Caco-2 (cell line): ENCODE measurements at places on chromosomes 7 and 10. TPM values are rescaled to one million over a fixed set of nuclear protein-coding genes. Genes with fewer than 3 reads are reported as not detected.

The SLC26A5 gene
- 1.1 and 1.5 TPM in 2 replicates for total RNA-seq

The CFAP69 gene
- total RNA-seq: 4.8 and 7.4 TPM in 2 replicates

The CALML5 gene
- not detected in 2 replicates for total RNA-seq

The ACSL5 gene
- 46.6 and 47.9 TPM in 2 replicates for total RNA-seq

DNA sequence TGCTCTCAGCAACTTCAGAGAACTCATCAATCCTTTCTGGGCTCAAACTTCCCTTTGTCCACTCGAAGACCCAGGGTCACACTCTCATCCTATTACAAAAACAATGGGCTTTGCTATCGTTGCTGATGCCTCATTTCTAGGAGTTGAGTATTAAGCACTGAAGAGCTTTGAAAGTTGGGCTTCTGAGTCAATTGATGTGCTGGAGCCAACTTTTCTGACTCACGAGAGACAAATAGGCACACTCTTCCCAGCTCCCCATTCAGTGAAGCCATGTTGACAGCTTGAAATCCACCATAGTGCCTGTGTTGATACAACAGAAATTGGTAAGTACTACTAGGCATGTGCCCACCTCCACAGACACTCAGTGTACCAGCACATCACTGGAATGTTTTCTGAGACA is 97.5 kb upstream of the PRSS58 start:
- no peak for DNase-seq

DNA sequence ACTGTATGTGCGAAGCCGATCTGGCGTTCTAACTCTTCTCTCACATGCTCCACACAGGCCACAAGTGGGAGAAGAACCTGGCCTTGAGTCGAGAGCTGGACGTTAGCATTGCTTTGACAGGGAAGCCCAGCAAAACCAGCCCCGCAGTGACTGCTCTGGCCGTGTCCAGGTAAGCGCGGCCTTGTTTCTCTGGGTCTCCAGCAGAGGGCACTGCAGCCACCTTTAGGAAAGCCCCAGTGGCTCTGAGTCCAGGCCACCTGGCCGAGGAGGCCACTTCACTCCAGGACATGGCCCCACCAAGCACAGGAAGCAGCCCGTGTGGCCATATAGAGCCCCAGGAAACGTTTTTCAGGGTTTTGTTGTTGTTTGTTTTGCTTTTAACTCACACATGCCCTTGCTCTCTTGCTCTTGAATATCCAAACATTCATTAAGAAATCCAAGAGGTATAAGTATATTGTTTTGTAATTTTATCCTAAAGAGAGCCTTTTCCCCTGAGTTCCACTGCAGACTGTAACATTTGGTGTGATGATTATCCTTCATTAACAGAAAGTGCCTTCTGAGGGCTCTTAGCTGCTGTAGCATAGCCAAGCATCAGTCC is 41.8 kb upstream of the LRRC18 start:
- peak; percentile 75 for DNase-seq

- DNase-seq: peak; percentile 81
Observed at GRCh38 chr10:101889256-101890210, 45.9 kb upstream of the KCNIP2 start.

- no peak for DNase-seq
Observed at GRCh38 chr10:25455980-25456567, 281.3 kb downstream of the GPR158 start.

- DNase-seq: peak; percentile 86
Observed at GRCh38 chr10:6580279-6581029, 378 bp upstream of the PRKCQ start.

- DNase-seq: no peak
Observed at GRCh38 chr10:81920213-81920829, 45.3 kb downstream of the NRG3 start.

DNA sequence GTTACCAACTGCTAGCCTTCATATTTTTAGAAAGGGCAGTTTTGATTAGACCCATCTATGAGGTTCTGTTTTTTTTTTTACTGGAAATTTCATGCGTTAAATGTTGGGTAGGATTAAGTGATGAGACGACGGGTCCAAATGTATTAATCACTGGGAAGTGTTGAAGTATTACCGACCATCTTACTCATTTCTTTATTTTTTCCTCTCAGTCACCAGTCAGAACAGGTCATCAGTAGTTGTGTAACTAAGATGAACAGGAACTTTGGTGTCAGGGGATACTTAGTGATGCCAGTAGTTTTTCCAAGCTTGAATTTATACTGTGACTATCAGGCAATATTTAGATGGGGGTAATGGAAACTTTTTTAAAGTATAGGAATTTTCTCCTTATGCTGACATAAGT is 14.2 kb downstream of the TFAM start:
- no peak for DNase-seq

GRCh38 chr7:151389768-151390597 is 19.9 kb downstream of the WDR86 start:
- DNase-seq: no peak

The LRRD1 gene
- total RNA-seq: not detected in 2 replicates

DNA sequence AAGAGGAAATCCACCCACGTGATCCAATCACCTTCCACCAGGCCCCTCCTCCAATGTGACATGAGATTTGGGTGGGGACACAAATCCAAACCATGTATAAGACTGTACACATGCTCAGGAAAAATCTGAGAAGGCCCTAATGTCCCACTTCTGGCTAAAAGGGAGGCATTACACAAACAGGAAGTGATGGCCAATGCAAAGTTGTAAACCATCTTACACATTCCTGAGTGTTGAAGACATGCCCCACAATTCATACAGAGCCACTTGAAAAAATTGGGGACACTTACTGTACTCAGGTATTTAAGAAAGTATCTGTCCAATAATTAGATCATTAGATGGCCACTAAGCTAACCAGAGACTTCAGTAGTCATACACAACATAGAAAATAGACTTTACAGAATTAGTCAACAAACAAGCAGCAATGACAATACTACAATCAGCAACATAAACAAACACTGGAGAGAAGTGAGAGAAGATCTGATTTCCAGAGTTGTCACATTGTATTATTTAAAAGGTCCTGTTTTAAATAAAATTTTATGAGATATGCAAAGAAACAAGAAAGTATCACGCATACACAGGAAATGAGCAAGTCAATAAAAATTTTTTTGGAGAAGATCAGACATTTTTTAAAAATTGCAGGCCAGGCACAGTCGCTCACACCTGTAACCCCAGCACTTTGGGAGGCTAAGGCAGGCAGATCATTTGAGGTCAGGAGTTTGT is 143.3 kb downstream of the DGKI start:
- DNase-seq: no peak

The SPOCK2 gene
- 1.6 and 3.0 TPM in 2 replicates for total RNA-seq

GRCh38 chr7:157485361-157485831 is 148.6 kb downstream of the DNAJB6 start:
- no peak for DNase-seq

DNA sequence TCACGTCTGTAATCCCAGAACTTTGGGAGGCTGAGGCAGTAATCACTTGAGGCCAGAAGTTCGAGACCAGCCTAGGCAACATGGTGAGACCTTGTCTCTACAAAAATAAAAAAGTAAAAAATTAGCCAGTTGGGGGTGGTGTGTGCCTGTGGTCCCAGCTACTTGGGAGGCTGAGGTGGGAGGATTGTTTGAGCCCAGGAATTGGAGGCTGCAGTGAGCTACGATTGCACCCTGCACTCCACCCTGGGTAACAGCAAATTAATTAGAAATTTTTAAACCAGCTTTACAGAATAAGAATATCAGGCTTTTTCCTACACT is 136.0 kb downstream of the EPC1 start:
- DNase-seq: no peak

DNA sequence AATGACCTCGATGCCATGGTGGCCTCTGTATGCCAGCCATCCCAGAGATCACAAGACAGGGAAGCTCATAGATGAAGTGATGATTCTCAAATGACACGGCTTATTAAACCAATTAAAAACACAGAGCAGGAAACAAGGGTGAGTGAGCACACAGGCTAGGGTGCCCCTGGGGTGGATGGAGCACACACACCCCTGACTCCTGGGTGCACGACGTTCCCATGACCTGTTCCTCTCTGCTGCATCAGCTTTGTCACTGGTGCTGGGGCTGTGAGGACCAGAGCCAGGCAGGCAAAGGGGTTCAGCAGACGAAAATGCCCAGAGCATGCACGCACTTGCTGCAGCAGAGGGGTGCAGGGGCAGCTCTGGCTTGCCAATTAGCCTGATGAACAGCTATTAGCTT is 86.5 kb upstream of the LRRC4 start:
- DNase-seq: no peak

GRCh38 chr7:151409667-151410404 is at the start of gene WDR86:
WDR86 (minus strand) TSS chr7:151410038; CDS start chr7:151409589, 449 bp downstream.
- no peak for DNase-seq

GRCh38 chr7:107826451-107826850 is 23.4 kb upstream of the SLC26A3 start:
- DNase-seq: no peak

GRCh38 chr7:132779164-132779563 is 202.9 kb upstream of the PLXNA4 start:
- DNase-seq: no peak

The C7orf57 gene
- not detected in 2 replicates for total RNA-seq

DNA sequence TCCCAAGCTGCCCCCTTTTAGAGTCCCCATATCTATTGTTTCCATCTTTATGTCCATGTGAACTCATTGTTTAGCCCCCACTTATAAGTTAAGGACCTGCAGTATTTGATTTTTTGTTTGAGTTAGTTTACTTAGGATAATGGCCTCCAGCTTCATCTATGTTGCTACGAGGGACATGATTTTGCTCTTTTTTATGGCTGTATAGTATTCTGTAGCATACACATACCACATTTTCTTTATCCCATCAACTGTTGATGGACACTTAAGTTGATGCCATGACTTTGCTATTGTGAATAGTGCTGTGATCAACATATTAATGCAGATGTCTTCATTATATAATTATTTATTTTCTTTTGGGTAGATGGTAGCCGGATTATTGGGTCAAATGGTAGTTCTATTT is 576.9 kb downstream of the ANKRD7 start:
- DNase-seq: no peak

GRCh38 chr7:38382684-38383083 is 109.2 kb upstream of the TARP start:
- no peak for DNase-seq

The GIMAP4 gene
- not detected in 2 replicates for total RNA-seq

DNA sequence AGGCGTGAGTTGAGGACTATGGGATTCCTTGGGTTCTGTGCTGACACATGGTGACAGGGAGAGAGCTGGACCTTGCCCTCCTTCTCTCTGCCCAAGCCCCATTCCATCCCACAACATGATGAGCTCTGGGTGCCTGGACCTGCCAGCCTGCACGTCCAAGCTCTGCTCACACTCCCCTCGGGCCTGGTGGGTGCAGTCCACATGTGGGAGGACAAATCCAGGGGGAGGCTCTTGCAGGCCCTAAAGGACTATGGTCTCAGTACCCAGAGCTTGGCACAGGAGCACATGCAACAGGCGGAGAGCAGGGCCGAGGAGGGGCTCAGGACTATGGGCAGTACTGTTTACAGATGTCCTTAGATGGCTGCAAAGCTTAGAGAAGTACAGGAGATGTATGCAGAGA is 91.4 kb downstream of the CLEC2L start:
- DNase-seq: no peak

GRCh38 chr7:101365956-101366355 is 3.3 kb downstream of the COL26A1 start:
- DNase-seq: no peak

DNA sequence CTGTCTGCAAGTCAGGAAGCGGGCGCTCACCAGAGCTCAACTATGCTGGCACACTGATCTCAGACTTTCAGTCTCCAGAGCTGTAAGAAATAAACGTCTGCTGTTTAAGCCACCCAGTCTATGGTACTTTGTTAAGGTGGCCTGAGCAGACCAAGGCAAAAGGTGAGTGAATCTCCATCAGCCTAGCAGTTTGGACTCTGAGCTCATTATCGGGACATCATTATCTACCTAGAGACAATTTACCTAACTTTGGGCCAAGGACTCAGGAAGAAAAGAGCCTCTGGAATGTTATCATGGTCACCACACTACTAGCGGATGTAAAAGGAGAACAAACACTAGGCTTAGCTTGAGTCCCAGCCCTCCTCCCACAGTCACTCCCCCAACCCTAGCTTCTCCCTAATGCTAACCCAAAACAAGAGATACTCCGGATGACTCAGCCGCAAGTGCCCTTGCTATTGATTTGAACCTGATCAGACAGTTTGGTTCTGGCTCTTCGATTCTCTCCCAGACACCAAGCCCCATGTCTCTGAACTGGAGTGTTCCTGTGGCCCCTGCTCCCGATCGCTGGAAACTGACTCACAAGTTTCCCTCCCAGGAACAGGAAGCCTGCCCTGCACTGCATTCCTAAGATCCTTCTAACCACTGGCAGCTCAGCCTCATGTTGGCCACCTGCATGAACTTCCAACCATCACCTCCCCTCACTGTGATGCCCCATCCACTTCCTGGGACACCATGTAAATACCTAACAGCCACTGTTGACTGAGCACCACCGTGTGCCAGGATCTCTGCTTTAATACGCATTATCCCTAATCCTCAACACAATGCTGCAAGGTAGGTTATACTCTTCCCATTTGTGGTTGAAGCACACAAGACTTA is 34.5 kb downstream of the CREB3L2 start:
- DNase-seq: peak; percentile 74

- DNase-seq: no peak
Observed at GRCh38 chr10:72414642-72415041, 59.9 kb upstream of the DNAJB12 start.

The AKR1E2 gene
- 68.3 and 68.5 TPM in 2 replicates for total RNA-seq

DNA sequence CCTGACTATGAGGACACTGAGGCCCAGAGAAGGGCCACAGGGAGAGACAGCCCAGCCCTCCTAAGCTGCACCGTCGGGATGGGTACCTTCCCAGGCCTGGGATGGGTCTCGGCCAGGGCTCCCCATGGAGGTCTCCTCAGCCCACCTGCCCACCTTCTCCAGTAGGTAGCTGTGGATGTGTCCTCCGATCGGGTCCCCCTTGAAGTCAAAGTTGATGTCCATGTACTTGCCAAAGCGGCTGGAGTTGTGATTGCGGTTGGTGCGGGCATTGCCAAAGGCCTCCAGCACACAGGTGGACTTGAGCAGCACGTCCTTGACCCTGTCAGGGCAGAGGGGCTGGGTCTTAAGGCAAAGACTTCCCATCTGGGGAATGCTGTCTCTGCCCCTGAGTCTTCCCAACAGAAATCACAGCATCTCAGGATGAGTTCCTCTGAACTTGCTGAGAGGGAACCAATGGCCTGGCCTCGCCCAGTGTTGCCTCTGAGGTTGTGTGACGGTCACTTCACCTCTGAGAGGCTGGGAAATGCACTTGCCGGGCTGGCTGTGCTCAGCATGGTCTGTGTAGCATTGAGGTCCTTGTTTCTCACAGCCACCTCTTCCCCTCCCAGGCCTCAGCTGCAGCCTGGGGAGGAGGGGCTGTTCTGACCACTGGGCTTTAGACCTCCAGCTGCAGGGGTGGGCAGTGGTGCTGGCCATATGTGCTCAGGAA is 3.3 kb downstream of the MYO1G start:
- no peak for DNase-seq

The WDR86 gene
- total RNA-seq: 0.52 and 0.95 TPM in 2 replicates

DNA sequence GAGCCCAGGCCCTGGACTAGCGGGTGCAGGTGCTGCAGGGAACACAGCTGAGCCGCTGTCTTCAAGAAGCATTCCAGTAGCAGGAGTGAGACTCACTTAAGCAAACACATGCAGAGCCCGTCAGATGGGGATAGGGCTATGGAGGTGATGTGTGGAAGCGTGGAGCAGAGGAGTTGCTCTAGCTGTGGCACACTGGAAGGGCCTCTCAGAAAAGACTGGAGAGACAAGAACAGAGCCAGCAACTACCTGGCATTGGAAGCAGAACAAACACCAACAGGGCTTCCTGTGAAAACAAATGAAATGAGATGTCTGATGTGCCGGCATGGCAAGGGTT is 37.8 kb upstream of the GALNTL5 start:
- no peak for DNase-seq

The PPP1R9A gene
- total RNA-seq: 37.2 and 37.4 TPM in 2 replicates

The PKD1L1 gene
- total RNA-seq: 0.25 and 0.28 TPM in 2 replicates

The SPDYE8 gene
- not detected in 2 replicates for total RNA-seq
